ENCODE measurements at places on chromosomes 1 and 21.
A peak's percentile ranks its signal among the peaks of the same experiment; 100 is the strongest.

- DNase-seq, result no peak
These were observed 112.7 kb upstream of the WNT4 start for GRCh38 chr1:22255341-22256212.

- no peak for DNase-seq
These were observed 11.4 kb downstream of the PLEKHO1 start for GRCh38 chr1:150160964-150161621.

DNA sequence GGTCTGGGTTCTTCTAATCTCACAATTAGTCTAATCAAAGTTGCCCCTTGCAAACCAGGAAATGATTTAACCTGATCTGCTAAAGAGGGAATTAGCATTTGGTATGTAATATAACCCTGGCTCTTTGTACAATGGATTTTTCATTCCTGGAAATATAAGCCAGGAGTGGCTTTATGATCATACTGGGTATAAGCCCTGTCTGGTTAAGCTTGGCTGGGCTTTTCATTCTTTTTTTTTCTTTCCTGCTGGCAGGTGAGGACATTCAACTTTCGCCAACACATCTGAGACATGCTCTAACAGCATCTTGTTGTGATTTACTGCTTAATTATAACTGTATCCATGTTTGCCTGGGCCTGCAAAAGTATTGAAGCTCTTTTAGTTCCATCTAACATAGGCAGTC lies 20.4 kb upstream of the SDE2 start:
- DNase-seq, result no peak

GRCh38 chr1:2787163-2787911 lies 14.2 kb downstream of the TTC34 start:
- DNase-seq, result no peak

- DNase-seq, result no peak
These were observed 365.5 kb upstream of the ESRRG start for GRCh38 chr1:217088521-217089284.

- no peak for DNase-seq
These were observed 134.1 kb upstream of the ADGRL2 start for GRCh38 chr1:81666586-81666985.

DNA sequence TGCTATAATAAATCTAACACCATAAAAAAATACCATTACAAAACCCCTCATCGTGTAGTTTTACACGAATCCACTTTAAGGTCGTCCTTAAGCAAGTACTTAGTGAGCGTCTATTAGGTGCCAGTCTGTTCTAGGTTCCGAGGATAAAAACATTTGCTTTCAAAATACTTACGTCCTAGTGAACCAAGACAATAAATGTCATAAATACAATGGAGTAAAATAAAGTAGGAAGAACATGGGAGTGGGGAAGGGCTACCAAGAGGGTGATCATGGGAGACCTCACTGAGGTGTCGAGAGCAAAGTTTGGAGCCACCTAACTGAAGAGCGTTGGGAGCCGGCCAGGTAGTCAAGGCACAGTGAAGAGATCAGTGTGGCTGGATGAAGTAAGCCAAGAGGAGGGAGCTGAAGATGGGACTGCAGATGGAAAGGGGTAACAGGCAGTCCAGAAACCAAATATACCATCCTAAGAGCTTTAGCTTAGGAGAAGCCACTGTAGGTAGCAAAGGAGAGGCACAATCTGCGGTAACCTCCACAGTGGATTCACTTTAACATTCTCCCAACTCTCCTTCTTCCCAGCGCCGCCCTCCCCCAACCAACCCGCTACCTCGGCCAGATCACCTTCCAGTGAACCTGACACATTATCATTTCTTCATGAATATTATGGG lies 684 bp downstream of the LTN1 start:
- DNase-seq, result no peak

DNA sequence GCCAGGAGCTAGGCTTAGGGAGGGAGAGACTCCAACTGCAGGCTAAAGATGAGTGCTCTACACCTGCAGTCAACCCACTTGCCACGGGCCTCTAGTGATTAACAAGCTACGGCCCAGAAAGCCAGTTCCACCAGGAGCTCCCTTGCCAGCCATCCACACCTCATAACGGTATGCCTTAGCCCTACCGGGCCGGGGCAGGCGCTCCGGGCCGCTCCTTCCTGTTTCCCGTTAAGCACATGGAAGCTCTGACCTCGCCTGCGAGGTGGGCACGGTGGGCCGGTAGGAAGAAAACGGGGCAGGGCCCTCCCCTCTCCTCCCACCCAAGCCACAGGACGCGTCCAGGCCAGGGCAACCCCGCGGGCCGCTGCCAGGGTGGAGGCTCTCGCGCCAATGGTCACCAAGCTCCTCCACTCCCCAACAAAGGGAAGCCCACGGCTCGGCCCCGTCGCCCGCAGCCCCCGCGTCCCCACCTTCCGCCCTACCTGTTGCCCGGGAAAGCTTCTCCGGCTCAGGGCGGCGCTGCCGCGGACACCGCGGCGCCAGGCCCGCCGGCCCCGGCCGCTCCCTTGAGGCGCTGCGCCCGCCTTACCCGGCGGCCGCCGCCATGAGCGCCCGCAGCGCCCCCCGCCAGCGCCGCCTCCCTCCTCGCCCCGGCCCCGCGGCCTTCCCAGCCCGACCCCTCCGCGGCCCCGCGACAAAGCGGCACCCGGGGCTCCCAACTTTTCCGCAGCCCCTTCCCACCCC lies 627 bp downstream of the CERS2 start:
- DNase-seq, result peak; percentile 81

DNA sequence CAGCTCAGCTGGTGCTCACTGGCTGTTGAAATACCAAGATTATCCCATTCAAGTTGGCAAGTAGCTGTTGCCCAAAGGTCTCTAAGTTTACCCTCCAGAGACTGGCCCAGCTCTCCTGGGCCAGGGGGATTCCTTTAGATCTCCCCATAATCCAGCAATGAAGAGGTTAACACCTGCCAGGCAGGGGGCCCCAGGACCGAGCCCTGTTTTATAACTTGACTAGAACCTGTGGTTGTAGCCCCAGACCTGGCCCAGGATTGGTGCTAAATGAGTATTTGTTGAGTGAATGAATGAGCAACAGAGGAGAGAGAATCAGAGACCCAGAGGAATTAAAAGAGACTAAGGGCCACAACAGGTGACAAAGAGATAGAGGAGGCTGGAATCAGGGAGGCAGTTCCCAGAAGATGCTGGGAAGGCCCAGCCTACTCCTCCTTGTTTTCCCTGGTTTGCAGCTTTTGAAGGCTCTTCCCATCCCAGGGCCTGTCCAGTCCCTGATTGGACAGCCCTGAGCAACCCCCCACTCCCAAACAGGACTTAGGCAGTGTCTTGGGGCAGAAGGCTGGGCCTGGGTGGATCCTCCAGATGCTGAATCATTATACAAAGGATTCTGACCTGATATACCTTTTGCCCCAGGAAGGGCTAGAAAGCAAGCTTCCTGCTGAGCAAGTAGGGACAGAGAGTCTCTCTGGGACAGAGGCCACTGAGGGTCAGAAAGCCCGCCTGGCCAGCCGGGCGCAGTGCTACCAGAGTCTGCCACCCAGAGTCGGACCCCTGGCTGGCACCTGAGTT lies 2.4 kb upstream of the RHBG start:
- peak; percentile 23 for DNase-seq

GRCh38 chr1:153799566-153800465 lies 24.6 kb downstream of the SLC27A3 start:
- no peak for DNase-seq

DNA sequence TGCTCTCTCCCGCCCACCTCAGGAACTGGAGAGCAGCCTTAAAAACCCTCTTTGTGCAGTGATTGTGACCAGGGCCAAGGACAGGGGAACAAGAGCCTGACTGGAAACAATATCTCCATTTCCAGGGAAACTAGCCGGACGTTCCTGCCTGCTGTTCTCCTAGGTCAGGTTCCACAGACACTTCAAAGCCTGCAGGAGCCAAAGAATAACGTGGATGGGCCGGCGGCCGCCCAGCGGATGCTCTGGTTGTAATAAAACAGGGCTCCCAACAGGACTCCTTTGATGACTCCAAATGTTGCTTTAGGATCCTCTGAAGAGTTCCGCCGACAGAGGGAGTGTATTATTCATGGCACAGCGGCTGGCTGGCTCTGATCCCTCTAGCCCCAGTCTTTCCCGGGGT lies 162.2 kb downstream of the PLXNA2 start:
- no peak for DNase-seq

DNA sequence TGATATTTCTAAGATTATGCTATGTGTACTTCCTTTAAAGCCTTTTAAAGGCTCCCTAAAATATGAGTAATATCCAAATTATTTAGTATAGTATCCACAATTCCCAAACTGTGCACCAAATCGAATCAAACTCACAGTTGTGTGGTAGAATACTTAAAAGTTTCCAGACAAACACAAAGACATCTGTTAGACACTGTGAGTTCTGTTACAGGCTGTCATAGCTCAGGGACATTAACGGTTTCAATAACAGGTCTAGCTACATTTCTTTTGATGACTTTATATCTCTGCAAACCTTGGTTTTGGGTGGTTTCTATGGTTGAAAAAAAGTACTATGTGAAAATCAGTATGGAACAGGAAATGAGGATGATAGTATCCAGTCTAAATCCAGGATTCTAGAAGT lies 36.9 kb upstream of the NEK7 start:
- DNase-seq, result no peak

GRCh38 chr1:147627435-147628110 lies 42.8 kb downstream of the ACP6 start:
- DNase-seq, result peak; percentile 73
